Activated T-cell treated with anti-CD3 and anti-CD28 coated beads, Interleukin-2, amount 50 U/mL, for 72 hours (primary cell): ENCODE measurements at places on chromosomes 11 and 22.

GRCh38 chr22:26045051-26045450, 124.2 kb upstream of the SEZ6L start:
- DNase-seq: no peak
- no peaks in the 10 kb centered on the region for H3K4me1 ChIP-seq
- H3K27me3 ChIP-seq: peaks cover 16% of the 10 kb centered on the region
- H3K27ac ChIP-seq: no peak overlapping the region
- H3K4me3 ChIP-seq: no peak overlapping the region
- H3K36me3 ChIP-seq: no peaks in the 10 kb centered on the region

- H3K27me3 ChIP-seq: no peaks in the 10 kb centered on the region
- H3K27ac ChIP-seq: no peak overlapping the region
- no peaks in the 10 kb centered on the region for H3K36me3 ChIP-seq
- no peak overlapping the region for H3K4me3 ChIP-seq
- no peak for DNase-seq
These were observed 201.0 kb upstream of the CADM1 start for GRCh38 chr11:115705200-115705599.

DNA sequence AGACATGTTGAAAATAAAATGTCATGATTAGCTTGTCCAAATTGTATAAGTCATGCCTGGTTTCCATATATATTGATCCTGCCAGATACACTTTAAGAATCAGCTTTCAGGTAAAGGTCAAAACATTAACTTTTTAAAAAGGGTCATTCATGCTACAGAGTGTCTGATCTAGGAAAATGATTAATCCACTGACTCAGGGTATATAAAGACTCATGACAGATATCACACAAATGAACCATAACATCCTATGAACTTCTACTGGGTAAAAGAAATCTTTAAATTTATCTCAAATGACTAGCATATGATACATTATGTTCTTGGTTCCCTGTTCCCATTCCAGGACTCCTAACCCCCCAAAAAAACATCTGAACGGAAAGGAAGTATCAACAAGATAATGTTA, 11.7 kb downstream of the MRTFA start:
- H3K4me3 ChIP-seq: no peak overlapping the region
- no peaks in the 10 kb centered on the region for H3K27me3 ChIP-seq
- H3K36me3 ChIP-seq: peaks cover 6% of the 10 kb centered on the region
- H3K4me1 ChIP-seq: peaks cover 47% of the 10 kb centered on the region
- no peak for DNase-seq
- no peak overlapping the region for H3K27ac ChIP-seq

GRCh38 chr11:123822032-123822431, 15.9 kb upstream of the OR6M1 start:
- no peaks in the 10 kb centered on the region for H3K36me3 ChIP-seq
- no peak for DNase-seq
- no peaks in the 10 kb centered on the region for H3K27me3 ChIP-seq
- no peak overlapping the region for H3K27ac ChIP-seq
- H3K4me3 ChIP-seq: peak overlapping the region; percentile 0

DNA sequence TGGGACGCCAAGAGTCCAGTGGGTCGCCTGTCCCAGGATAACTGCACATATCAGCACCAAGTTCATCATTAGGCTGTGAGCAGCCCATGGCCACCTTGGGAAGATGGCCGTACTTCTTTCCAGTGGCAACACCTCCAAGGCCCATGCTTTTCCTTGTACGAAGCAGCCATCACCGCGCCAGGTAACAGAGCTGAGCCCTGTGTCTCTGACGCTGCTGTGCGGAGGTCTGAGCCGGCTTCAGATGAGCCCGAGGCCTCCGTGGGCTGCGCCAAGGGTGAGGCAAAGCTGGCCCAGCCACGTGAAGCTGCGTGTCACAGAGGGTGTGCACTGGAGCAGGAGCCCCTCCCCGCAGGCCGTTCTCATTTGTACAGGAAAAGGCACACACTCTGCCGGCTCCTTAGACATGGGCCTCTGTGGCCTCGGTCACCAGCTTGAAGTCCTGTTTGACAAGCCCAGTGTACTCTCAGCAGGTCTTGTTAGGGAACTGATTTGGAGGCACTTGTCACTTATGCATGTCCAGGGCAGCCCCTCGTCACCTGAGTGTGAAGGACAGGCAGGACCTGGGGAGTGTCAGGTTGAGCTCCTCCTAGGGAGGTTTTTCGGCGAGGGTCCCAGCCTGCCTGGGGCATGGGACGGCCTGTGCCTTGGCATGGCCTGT, 401.5 kb downstream of the TBC1D22A start:
- no peak for DNase-seq
- no peak overlapping the region for H3K4me3 ChIP-seq
- H3K27ac ChIP-seq: no peak overlapping the region
- H3K36me3 ChIP-seq: no peaks in the 10 kb centered on the region
- no peaks in the 10 kb centered on the region for H3K27me3 ChIP-seq

GRCh38 chr11:6588018-6588417, 15.4 kb downstream of the RRP8 start:
- no peak for DNase-seq
- H3K36me3 ChIP-seq: peaks cover 9% of the 10 kb centered on the region
- no peaks in the 10 kb centered on the region for H3K4me1 ChIP-seq
- H3K27ac ChIP-seq: no peak overlapping the region
- H3K27me3 ChIP-seq: no peaks in the 10 kb centered on the region

GRCh38 chr11:80297858-80298632, 857.2 kb upstream of the TENM4 start:
- DNase-seq: no peak
- no peaks in the 10 kb centered on the region for H3K36me3 ChIP-seq
- H3K27me3 ChIP-seq: no peaks in the 10 kb centered on the region
- no peaks in the 10 kb centered on the region for H3K4me1 ChIP-seq

GRCh38 chr22:27918341-27919221, 475 bp downstream of the PITPNB start:
- peak; percentile 74 for DNase-seq
- peak overlapping the region; percentile 98 for H3K27ac ChIP-seq
- H3K36me3 ChIP-seq: peaks cover 15% of the 10 kb centered on the region
- peak overlapping the region; percentile 83 for H3K4me3 ChIP-seq
- peaks cover 74% of the 10 kb centered on the region for H3K4me1 ChIP-seq

DNA sequence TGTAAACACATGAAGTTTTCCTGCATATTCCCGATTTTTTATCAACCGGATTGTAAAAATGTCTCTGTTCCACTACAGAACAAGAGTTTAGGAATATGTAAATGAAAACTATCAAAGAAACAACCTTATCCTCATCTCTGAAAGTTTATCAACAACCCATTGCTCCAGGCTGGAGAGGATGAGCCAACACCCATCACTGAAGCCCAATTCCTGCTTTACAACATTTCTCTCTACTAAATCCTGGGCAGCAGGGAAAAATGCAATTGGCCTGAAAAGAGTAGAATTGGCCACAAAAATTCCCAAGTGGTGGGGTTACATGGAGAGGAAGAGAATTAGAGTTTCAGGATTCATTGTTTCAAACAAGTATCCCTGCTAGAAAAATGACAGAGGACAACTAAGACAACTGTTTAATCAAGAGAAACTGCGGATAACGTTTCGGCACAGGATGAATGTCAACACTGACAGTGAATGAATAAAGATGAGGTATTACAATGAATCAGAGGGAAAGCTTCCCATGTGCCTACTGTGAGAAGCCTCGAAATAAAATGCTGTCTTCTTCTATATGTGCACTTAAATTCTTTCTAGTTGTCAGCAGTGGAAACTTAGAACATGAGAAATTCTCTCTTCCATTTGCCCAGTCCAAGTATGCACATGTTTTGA, 317.3 kb upstream of the ANO3 start:
- DNase-seq: no peak
- no peaks in the 10 kb centered on the region for H3K27me3 ChIP-seq
- no peaks in the 10 kb centered on the region for H3K36me3 ChIP-seq
- H3K4me1 ChIP-seq: no peaks in the 10 kb centered on the region
- H3K4me3 ChIP-seq: no peak overlapping the region
- H3K27ac ChIP-seq: no peak overlapping the region

DNA sequence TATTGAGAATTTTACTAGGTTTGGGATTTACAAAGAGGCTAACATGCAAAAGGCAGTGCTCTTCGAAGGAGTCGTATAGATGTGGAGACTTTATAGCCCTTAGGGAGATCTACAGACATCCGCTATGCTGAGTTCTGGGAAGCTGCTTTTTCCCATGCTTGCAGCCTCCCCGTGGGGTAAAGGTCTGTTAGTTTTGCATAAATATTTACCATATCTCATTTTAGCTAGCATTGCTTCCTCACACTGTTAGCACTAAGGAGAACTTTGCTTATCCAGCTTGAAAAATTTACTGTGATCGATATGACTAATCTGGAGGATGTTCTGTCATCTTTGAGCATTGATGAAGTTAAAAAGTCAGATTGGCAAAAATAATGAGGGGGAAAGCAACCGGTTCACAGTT, 18.6 kb downstream of the ARHGEF12 start:
- peaks cover 49% of the 10 kb centered on the region for H3K27me3 ChIP-seq
- no peak overlapping the region for H3K4me3 ChIP-seq
- H3K4me1 ChIP-seq: no peaks in the 10 kb centered on the region
- H3K27ac ChIP-seq: no peak overlapping the region

- no peaks in the 10 kb centered on the region for H3K36me3 ChIP-seq
- H3K27me3 ChIP-seq: peaks cover 20% of the 10 kb centered on the region
- peaks cover 5% of the 10 kb centered on the region for H3K4me1 ChIP-seq
- no peak overlapping the region for H3K4me3 ChIP-seq
These were observed 55.9 kb downstream of the IGLL1 start for GRCh38 chr22:23524226-23524625.

GRCh38 chr22:24426436-24426835, 963 bp upstream of the ADORA2A start:
- H3K27ac ChIP-seq: no peak overlapping the region
- peak overlapping the region; percentile 89 for H3K4me3 ChIP-seq
- DNase-seq: no peak
- H3K4me1 ChIP-seq: peaks cover 67% of the 10 kb centered on the region

GRCh38 chr11:13127161-13127560, 118.0 kb downstream of the RASSF10 start:
- H3K27ac ChIP-seq: no peak overlapping the region
- no peak overlapping the region for H3K4me3 ChIP-seq
- peaks cover 53% of the 10 kb centered on the region for H3K27me3 ChIP-seq
- no peak for DNase-seq

- peaks cover 18% of the 10 kb centered on the region for H3K36me3 ChIP-seq
- DNase-seq: no peak
- H3K27ac ChIP-seq: peak overlapping the region; percentile 54
- peaks cover 97% of the 10 kb centered on the region for H3K4me1 ChIP-seq
These were observed 292.7 kb downstream of the ETS1 start for GRCh38 chr11:128294671-128295050.

DNA sequence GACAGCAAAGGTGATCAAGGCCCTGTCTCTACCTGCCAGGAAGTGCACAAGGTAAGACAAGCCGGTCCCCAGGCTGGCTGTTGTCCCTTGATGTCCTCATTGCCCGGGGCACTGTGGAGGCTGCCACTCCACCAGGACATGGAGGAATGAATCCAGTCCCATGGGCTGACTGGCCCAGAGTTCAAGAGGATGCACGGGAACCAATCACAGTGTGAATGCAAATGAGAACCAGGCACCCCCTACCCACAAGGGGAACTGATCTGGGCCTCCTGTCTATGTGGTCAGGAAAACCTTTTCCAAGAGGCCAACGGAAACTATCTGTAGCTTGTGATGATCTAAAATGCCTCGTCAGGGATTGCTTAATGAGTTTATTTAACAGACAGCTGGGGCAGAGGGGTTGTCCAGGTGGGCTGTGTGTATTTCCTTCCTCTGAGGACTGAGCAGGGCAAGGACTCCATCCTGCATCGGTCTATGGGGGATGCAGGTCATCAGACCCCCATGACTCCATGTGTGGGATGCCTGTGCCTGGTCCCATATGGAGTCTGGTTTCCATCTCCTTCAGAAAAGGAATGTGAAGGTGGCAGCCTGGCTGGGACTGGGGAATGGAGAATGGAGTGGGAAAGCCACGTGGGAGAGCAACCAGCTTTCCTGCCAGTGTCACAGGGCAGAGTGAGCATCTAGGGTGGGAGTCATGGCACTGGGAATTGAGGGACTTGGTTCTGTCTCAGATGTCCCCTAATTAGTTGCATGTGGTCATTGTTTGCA, 60.5 kb downstream of the CD82 start:
- no peaks in the 10 kb centered on the region for H3K36me3 ChIP-seq
- no peak overlapping the region for H3K4me3 ChIP-seq
- no peak for DNase-seq
- H3K27ac ChIP-seq: no peak overlapping the region
- H3K27me3 ChIP-seq: no peaks in the 10 kb centered on the region

GRCh38 chr22:37417677-37418348, 9.5 kb downstream of the ELFN2 start:
- H3K4me3 ChIP-seq: no peak overlapping the region
- DNase-seq: no peak
- no peak overlapping the region for H3K27ac ChIP-seq

- no peaks in the 10 kb centered on the region for H3K4me1 ChIP-seq
- H3K27me3 ChIP-seq: no peaks in the 10 kb centered on the region
- no peaks in the 10 kb centered on the region for H3K36me3 ChIP-seq
- DNase-seq: no peak
These were observed 126.7 kb upstream of the BLID start for GRCh38 chr11:122242731-122243130.
